ENCODE measurements at places on chromosomes 1 and 21.

DNA sequence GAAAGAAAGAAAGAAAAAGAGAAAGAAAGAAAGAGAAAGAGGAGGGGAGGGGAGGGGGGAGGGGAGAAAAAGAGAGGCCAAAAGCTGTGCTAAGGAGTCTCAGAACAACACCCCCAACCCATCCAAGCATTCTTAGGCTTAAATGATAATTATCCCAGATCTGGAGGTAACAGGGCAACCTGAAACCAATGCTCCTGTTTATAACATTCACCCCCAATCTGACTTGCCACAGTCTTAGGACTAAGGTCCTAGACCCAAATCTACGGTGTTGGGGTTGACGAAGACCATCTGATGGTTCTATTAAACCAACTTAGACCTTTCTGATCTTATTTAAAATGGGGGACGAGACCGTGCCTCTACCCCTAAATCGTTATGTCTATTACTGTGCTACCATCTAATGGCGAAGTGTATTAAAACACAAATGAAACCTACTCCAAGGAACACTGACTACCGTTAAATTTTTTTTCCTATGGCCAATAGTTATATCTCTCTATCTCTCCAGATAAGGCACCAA, 119.3 kb upstream of the CDC42BPA start:
- no peak for DNase-seq

- DNase-seq, result no peak
These were observed 257.3 kb downstream of the KCNJ6 start for GRCh38 chr21:37658817-37659458.

- DNase-seq, result no peak
These were observed 33.2 kb downstream of the POFUT2 start for GRCh38 chr21:45254460-45254930.

DNA sequence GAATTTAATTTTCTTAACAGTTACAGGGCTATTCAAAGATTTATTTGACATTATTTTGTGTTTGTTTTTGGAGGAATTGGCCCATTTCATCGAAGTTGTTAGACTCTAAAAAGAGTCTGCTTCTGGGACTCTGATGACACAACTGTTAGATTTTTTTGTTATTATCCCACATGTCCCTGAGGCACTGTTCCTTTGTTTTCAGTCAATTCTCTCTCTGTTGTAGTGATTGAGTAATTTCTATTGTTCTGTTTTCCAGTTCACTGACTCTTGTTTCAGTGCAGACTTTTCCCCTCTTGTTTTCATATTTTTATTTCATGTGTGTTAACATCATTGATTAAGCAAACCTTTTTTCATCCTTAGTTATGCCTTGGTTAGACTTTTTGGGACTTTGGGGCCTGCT, 325.0 kb downstream of the ZNF326 start:
- DNase-seq, result no peak

- DNase-seq, result no peak
These were observed 3.6 kb upstream of the RSPH1 start for GRCh38 chr21:42499444-42500112.

GRCh38 chr1:202029727-202030126, 19.3 kb downstream of the ELF3 start:
- DNase-seq, result no peak

- DNase-seq, result no peak
These were observed 36.5 kb downstream of the DDX20 start for GRCh38 chr1:111792249-111792648.

GRCh38 chr1:246329900-246330299, 177.2 kb downstream of the SMYD3 start:
- DNase-seq, result no peak

DNA sequence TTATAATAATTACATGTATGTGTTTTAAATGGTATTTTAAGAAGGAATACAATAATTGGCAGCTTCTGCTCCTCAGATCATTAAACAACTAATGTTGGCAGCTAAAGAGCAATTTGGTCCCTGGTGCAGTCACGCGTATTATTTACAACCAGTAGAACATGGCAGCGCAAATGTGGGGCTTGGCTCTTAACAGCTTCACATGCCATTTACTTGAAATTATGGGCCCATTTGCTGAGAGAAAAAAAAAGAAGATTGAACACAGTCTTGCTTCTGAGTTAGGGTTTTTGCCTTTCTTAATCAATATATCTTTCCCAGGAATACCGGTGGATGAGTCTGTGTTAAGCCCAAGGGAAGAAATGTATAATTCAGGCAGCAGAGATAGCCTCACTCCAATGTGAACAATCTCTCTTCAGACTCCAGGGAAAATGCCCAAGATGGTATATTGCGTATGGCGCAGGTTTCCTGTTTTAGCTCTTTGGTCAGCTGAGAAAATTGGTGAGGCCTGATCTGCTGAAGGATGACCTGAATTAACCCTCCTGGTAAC, 174.5 kb downstream of the DISC1 start:
- no peak for DNase-seq

DNA sequence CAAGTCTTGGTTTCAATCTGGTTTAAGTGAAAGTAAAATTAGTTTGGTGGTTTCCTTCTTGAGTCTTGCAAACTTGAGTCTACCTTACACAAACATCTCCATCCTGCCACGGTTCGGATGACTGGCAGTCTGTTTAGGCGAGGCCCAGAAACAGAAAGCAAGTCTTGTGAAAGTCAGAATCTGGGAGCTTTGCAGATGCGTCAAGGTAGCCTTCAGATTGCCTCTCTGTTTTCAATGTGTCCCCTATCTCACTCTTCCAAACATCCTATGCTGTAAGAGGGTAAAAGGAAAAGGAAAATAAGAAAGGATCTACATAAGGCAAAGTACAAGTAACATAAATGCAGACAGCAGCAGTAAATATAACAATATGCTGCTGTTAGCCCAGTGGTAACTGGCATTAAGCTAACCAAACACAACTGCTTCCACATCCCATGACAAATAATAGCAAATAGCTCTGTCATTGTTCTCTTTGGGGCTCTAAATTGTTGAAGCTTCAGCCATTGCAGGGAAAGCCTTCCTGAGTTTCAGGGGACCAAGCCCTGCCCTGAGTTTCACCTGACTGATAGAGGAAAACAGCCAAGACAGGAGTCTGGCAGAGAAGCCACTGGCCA, 26.2 kb upstream of the C1orf105 start:
- peak; percentile 48 for DNase-seq
